Tibial artery (tissue), 4 donors: ENCODE measurements at places on chromosomes 2 and 18.
A peak's percentile ranks its signal among the peaks of the same experiment; 100 is the strongest.

DNA sequence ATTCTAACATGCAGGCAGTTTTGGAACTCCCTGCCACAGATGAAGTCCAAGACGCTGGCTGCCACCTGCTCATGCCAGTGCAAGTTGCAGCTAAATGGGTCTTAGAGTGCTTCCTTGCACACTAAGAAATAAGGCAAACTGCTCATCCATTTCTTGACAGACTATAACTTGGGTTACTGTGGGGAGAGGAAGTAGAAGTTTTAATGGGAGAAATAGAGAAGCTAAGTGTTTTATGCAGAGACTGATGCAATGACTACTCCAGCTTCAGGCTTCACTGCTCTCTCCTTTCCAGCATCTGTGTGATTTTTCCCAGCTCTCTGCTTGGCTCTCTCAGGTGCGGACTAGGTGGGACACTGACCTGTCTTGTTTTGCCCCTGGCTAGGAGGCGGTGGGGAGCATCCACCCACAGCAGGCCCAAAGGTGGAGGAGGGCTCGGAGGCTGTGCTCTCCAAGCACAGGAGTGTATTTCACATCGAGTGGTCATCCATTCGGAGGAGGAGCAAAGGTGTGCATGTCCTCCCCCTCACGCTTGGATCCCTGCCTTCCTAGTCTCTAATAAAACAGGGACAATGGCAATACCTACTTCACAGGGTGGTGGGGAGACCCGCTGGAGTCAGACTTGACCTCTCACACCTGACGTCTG, 48.2 kb downstream of the SLC14A2 start:
- no peak for DNase-seq
- H3K27me3 ChIP-seq = no peaks in the 10 kb centered on the region
- no peaks in the 10 kb centered on the region for H3K36me3 ChIP-seq
- peaks cover 21% of the 10 kb centered on the region for H3K4me1 ChIP-seq
- no peak overlapping the region for H3K27ac ChIP-seq

GRCh38 chr2:14750433-14750832, 117.9 kb downstream of the LRATD1 start:
- DNase-seq = no peak
- no peak overlapping the region for H3K4me3 ChIP-seq
- no peaks in the 10 kb centered on the region for H3K27me3 ChIP-seq
- no peaks in the 10 kb centered on the region for H3K4me1 ChIP-seq

- H3K4me1 ChIP-seq = no peaks in the 10 kb centered on the region
- H3K4me3 ChIP-seq = no peak overlapping the region
- no peak for DNase-seq
- no peak overlapping the region for H3K27ac ChIP-seq
These were observed 1237.7 kb downstream of the LRP1B start for GRCh38 chr2:140892911-140893637.

GRCh38 chr2:207516206-207516605, 13.6 kb upstream of the CREB1 start:
- H3K27ac ChIP-seq = no peak overlapping the region
- H3K4me3 ChIP-seq = no peak overlapping the region
- no peak for DNase-seq
- H3K4me1 ChIP-seq = peaks cover 6% of the 10 kb centered on the region
- H3K27me3 ChIP-seq = no peaks in the 10 kb centered on the region
- no peaks in the 10 kb centered on the region for H3K36me3 ChIP-seq

GRCh38 chr18:11245879-11246278, 96.5 kb upstream of the PIEZO2 start:
- no peaks in the 10 kb centered on the region for H3K4me1 ChIP-seq
- H3K36me3 ChIP-seq = no peaks in the 10 kb centered on the region
- no peaks in the 10 kb centered on the region for H3K27me3 ChIP-seq
- H3K4me3 ChIP-seq = no peak overlapping the region

DNA sequence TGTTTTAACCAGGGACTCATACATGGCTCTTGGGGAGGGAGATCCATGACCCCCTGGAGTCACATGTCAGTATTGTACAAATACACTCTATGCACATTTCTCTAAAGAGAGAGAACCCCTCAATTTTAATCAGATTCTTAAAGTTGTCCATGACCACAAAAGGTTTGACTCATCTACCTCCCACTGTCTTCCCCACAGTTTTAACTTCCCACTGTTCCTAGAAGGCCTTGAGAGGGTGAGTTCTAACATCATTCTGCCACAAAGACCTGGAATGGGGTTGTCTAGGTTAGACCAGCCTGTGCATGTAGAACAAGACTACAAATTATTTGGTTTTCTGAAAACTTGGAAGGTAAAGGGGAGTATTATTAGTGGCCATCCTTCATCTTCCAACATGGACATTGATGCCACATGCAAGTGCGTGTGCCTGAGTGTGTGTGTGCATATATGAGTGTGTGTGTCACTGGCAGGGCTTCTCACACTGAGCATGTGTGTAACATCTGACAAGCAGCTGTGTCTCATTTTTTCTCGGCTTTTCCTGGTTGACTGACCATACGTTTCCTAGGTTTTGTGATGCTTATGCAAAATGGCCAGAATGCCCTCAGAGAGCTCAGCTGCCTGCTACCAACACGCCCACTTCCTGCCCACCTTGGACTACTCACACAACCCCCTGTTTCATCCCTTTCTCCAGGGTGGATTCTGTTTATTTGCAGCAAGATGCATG, 94.6 kb upstream of the LGALSL start:
- H3K27me3 ChIP-seq = no peaks in the 10 kb centered on the region
- no peak overlapping the region for H3K4me3 ChIP-seq
- H3K36me3 ChIP-seq = no peaks in the 10 kb centered on the region
- peaks cover 5% of the 10 kb centered on the region for H3K4me1 ChIP-seq

GRCh38 chr2:10518470-10519393, 70.6 kb upstream of the ODC1 start:
- H3K27me3 ChIP-seq = no peaks in the 10 kb centered on the region
- DNase-seq = no peak
- no peak overlapping the region for H3K4me3 ChIP-seq
- no peak overlapping the region for H3K27ac ChIP-seq
- no peaks in the 10 kb centered on the region for H3K36me3 ChIP-seq

DNA sequence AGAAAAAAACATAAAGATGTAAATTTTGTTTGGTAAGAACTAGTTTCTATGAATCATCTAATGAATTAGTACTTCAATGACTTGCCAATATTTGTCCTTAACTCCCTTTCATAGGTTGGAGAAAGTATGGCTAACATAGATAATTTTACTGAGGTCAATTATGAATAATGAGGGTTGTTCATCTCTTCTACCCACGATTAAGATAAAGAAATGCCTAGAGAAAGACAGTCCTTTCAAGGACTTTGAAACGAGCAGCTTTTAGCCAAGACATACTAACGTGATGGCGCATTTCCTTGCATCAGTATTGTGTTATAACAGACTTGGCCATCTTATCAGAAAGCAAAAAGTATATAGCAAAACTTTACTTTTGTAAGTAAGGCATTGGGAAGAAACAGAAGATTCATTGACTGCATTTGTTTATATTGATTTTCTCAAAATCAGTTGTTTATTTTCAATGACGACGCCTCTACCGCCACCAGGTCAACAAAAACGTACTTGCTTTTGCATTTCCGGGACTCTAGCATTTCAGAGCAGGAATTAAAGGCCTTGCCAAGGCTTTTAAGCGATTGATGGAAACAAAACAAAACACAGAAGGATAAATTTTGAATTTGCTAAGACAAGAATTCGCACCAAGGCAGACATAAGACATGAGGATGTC, 961 bp downstream of the RBM43 start:
- peak overlapping the region; percentile 92 for H3K27ac ChIP-seq
- no peaks in the 10 kb centered on the region for H3K4me1 ChIP-seq
- H3K4me3 ChIP-seq = peak overlapping the region; percentile 98
- H3K27me3 ChIP-seq = no peaks in the 10 kb centered on the region
- DNase-seq = no peak
- no peaks in the 10 kb centered on the region for H3K36me3 ChIP-seq

DNA sequence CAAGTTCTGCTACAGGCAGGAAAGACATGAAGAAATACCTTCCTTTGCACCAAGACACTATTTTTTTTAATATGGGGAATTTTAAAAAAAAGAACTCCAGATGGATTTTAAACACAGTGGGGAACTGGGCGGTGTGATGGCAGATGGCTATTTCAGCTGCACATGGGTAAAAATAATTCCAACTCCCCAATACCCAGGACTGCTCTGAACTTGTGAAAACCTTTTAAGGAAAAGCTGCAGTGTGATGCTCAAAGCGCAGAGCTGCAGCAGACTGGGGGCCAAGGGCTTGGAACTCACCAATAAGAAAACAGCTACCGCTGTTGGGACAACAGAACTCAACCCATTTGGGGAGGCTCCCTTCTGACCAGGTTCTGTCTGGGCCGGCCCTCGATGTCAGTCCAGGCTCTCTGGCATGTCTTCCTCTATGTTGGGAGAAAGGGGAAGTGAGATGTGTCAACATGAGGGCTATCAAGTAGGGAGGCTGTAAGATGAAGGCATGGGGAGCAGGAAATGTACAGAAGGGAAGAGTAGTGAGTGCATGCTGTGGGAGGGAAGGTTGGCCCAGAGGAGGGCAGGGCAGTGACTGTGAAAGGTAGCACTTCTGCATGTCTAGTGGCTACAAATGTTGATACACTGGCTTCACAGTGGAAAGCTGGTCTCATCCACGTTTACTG, 64.0 kb upstream of the SLC14A2 start:
- H3K4me1 ChIP-seq = no peaks in the 10 kb centered on the region
- H3K4me3 ChIP-seq = no peak overlapping the region
- DNase-seq = no peak
- H3K27ac ChIP-seq = no peak overlapping the region

GRCh38 chr2:127392133-127392827, 4.5 kb upstream of the MAP3K2 start:
- peaks cover 7% of the 10 kb centered on the region for H3K4me1 ChIP-seq
- DNase-seq = no peak
- no peaks in the 10 kb centered on the region for H3K36me3 ChIP-seq
- peak overlapping the region; percentile 23 for H3K27ac ChIP-seq
- no peak overlapping the region for H3K4me3 ChIP-seq

GRCh38 chr2:41933046-41933420, 114.8 kb upstream of the PKDCC start:
- peaks cover 55% of the 10 kb centered on the region for H3K4me1 ChIP-seq
- DNase-seq = no peak
- no peak overlapping the region for H3K4me3 ChIP-seq
- H3K27me3 ChIP-seq = no peaks in the 10 kb centered on the region
- H3K27ac ChIP-seq = peak overlapping the region; percentile 58

DNA sequence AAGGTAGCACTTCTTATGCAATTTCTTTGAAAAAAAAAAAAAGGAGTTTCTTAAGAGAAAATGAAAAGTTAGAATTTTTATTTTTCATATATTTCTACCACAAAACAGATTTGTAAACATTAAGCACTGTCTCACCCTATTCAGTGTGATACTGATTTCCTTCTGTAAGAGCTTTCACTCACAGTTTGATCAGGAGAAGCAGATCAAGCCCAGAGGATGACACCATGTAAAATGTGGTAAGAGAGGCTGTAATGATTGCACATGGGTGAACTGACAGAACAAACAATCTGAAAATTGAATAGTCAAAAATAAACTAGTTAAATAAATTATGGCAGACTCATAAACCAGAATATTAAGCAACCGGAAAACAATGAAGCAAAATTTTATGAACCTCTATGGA, 54.5 kb downstream of the MEMO1 start:
- H3K4me3 ChIP-seq = no peak overlapping the region
- no peaks in the 10 kb centered on the region for H3K4me1 ChIP-seq
- H3K27me3 ChIP-seq = no peaks in the 10 kb centered on the region
- H3K27ac ChIP-seq = no peak overlapping the region
- DNase-seq = no peak

GRCh38 chr2:20439193-20439475, 7.7 kb upstream of the RHOB start:
- H3K27ac ChIP-seq = peak overlapping the region; percentile 74
- peak; percentile 57 for DNase-seq
- H3K36me3 ChIP-seq = no peaks in the 10 kb centered on the region
- H3K4me1 ChIP-seq = peaks cover 23% of the 10 kb centered on the region

GRCh38 chr2:39782591-39782990, 3.5 kb upstream of the THUMPD2 start:
- peaks cover 3% of the 10 kb centered on the region for H3K4me1 ChIP-seq
- no peaks in the 10 kb centered on the region for H3K36me3 ChIP-seq

DNA sequence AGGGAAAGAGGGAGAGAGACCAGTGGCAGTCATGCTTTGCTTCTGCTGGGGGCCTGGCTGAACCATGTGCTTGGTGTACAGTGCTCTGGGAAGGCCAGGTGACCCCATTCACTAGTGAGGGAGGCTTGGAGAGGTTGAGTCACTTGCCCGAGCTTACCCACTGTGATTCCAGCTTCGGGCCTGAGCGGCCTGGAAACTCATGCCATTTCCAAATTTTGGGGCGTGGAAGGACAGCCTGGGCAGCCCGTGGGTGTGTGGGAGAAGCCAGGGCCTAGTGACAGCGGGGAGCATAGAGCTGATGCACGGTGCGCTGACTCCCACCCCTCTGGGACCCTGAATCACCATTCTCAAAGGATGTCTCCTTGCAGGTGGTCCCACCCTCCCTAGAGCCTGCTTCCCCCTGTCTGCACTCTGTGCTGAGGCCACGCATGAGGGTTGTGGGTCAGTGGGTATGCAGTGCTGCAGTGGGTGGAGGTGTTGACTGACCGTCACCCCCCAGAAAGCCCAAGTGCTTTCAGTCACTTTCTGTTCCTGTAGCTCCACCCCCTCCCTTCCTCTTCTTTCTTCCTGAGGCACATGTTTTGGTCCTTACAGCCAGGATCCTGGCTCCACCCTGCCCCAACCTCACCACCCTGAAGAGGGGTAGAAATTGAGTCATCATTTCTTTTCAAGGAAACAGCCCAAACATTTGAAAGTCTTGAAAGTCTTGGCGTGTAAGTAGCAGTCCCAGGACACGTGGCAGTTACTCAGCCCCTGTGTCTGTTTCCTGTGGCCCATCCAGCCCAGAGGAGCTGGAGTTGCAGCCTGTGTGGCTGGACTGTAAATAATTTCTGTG, 69.3 kb upstream of the MCFD2 start:
- H3K4me1 ChIP-seq = peaks cover 68% of the 10 kb centered on the region
- peaks cover 30% of the 10 kb centered on the region for H3K36me3 ChIP-seq
- no peak overlapping the region for H3K4me3 ChIP-seq

DNA sequence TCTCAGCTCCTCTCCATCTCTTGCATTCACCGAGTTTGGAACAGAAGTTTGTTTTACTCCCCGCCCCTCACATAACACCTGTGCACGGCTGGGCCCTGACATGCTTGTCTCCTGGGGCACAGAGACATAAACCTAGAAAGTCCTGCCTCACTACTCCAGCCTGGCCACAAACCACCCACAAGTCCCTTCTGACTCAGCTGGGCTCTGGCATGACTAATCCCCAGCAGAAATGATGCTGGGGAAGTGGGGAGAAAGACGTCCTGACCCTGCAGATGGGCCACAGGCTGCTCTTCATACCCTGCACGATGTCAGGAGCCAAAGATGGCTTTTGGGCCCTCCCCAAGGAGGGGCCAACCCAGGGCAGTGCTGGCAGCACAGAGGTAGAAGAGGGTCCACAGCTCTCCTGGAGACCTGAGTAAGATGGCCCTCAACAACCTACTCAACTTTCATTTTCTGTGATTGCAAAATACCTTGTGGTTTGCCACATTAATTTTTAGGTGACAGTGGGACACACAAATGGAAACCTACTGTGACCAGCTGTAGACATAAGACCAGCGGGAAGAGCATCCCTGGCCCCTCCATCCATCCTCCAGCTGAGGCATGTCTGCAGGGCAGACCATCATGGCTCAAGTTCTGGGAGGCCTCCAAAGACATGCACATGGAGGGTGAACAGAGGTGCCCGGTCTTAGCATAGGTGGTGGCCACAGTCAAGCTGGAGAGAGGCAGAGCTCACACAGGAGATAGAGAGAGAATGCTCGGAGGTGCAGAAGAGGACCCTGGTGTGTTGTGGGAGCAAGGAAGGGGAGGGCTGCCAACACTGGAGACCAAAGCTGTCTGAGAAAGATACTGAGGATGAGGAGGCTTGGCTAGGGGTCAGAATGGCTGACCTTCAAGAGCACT, 40.0 kb downstream of the DNMT3A start:
- no peaks in the 10 kb centered on the region for H3K27me3 ChIP-seq
- peaks cover 7% of the 10 kb centered on the region for H3K4me1 ChIP-seq
